ENCODE measurements at places on chromosomes 2 and 18. TPM values are rescaled to one million over a fixed set of nuclear protein-coding genes. Genes with fewer than 3 reads are reported as not detected.
A peak's percentile ranks its signal among the peaks of the same experiment; 100 is the strongest.

- DNase-seq = no peak
Measured at GRCh38 chr2:33062665-33063250, 116.0 kb downstream of the LTBP1 start.

GRCh38 chr18:63098018-63098981 lies 221.3 kb downstream of the BCL2 start:
- no peak for DNase-seq

The FBXO15 gene
- 4.7 TPM for total RNA-seq

- DNase-seq = peak; percentile 43
Measured at GRCh38 chr18:76448256-76449110, 46.6 kb downstream of the ZNF516 start.

DNA sequence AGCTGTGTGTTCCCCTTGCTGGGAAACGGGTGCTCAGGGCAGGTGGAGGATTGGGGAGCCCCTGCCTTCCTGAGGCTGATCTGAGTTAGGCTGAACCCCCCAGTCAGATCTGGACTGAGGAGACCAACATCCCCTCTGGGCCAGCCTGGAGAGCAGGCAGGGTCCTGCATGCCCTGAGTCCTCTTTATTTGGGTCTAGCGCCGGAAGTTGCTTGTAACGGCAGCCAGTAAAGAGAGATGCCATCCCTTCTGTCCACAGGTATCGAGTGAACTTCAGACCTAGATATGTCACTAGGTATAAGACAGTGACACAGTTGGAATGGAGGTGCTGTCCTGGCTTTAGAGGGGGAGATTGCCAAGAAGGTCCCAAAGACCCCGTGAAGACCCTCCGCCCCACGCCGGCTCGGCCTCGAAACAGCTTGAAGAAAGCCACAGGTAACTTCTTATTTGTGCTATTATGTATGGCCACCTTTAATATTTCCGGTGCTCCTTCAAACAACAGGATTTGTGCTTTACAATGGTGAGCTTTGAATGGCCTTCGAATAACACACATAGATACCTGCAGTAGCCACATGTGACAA lies 38.0 kb downstream of the EMILIN2 start:
- no peak for DNase-seq

DNA sequence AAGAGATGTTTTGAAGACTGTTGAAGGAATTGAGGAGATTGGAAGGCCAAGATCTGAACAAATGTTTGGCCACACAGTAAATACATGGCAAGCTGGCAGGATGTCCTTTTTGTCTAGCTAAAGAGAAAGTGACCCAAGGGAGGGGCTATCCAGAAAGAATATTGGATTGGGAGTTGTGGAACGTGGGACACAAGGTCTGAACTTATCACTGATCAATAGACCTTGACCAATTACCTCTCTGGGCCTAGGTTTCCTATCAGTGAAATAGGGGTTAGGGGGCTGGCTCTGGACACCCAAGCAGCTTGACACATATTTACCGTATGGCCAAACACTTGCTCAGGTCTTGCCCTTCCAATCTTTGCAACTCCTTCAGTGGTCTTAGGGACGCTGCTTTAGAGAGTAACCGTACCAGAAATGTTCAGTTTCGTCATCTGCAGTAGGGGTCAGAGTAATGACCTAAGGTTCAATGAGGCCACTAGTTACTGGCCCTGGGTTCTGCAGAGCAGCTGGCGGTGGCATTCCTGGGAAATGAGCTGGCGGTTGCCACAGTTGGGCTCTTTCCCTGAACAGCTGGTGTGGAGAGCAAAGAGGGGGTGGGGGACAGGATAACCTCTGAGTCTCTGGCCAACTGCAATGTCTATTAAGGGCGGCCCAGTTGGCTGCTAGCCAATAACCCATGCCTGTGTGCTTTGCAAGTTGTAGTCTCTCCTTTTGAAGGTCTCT lies 70.1 kb upstream of the STPG4 start:
- no peak for DNase-seq

The L3MBTL4 gene
- total RNA-seq = 4.6 TPM

The LHCGR gene
- total RNA-seq = 0.92 TPM

GRCh38 chr2:10283106-10284062 lies 19.3 kb upstream of the HPCAL1 start:
- no peak for DNase-seq

The GBX2 gene
- total RNA-seq = 2.1 TPM

The CDH7 gene
- 5.5 TPM for total RNA-seq

GRCh38 chr2:126208266-126208665 lies 447.7 kb upstream of the GYPC start:
- no peak for DNase-seq

GRCh38 chr2:46179037-46179621 lies 118.1 kb upstream of the EPAS1 start:
- no peak for DNase-seq

GRCh38 chr2:105257981-105258380 lies 16.4 kb downstream of the GPR45 start:
- no peak for DNase-seq

DNA sequence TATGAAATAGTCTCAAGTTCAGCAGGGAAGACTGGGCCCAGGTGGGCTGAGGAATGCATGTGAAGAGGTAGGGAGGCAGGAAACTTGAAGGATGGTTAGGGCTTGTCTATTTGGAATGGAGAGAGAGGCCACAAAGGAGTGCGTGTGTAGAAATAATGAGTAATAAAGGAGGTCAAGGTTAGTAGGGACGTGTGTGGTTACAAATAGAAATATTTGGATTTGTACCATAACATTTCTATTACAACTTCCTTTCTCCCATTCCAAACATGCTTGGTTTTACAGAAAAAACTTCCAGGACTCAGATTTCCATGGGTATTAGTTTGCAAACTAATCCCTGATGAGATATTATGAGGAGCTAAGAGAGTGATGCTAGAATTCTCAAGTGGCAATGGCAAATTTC lies 280.6 kb downstream of the NCKAP5 start:
- no peak for DNase-seq

- no peak for DNase-seq
Measured at GRCh38 chr18:59748628-59749360, 51.6 kb upstream of the CCBE1 start.

- peak; percentile 65 for DNase-seq
Measured at GRCh38 chr2:120661551-120661950, 74.1 kb upstream of the GLI2 start.

Data from type B pancreatic cell (in vitro differentiated cells).